ENCODE measurements at places on chromosomes 4 and X.

- no peak for DNase-seq
Observed at GRCh38 chr4:182560358-182560757, 317.2 kb downstream of the TENM3 start.

- no peak for DNase-seq
Observed at GRCh38 chr4:151152028-151152427, 52.6 kb downstream of the RPS3A start.

- no peak for DNase-seq
Observed at GRCh38 chr4:93469560-93469959, 359.0 kb upstream of the ATOH1 start.

DNA sequence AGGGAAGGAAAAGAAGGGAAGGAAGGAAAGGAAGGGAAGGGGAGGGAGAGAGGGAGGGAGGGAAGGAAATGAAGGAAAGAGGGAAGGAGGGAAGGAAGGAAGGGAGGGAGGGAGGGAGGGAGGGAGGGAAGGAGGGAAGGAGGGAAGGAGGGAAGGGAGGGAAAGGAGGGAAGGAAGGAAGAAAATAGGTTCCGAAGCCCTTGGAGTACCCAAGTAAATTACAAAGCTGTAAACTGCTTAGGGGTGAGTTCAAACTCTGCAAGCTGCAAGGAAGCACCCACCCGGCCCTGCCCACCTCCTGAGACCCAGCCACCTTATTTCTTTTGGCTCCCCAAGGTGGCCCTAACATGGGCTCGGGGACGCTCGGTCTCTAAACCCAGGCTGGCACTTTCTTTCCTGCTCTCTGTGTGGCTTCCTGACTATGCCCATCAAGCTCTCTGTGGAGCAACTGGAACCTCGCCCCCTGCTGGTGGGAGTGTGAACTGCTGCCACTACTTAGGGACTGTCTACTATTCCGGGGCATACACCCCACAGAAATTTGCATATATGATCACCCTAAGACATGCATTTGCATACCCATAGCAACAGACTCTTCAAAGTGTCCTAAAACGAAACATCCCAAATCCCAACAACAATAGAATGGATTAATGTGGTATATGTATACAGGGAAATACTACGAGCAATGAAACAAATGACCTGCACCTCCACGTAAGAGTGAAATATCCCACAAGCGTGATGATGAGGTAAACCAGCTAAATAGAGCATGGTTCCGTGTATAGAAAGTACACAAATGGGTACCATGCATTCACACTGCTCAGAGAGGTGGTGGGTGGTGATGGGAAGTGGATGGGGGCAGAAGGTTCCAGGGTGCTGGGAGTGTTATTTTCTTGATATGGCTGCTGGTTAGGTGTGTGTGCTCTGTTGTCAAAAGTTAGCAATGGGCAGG lies 151.7 kb upstream of the TBL1X start:
- DNase-seq: peak; percentile 72

- no peak for DNase-seq
Observed at GRCh38 chr4:79759793-79760192, 313.2 kb downstream of the ANTXR2 start.

DNA sequence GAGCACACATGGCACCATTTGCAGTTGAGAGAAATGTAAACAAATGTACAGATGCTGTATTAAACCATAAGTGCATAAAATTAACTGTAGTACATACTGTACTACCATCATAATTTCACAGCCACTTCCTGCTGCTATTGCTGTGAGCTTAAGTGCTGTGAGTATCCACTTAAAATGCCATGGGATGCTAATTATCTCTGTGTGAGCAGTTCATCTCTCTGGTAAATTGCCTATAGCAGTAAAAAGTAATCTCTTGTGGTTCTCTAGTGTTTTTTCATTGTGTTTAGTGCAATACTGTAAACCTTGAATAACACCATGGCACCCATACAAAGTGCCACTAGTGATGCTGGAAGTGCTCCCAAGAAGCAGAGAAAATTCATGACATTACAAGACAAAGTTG lies 9.9 kb upstream of the SCOC start:
- no peak for DNase-seq

GRCh38 chrX:123186801-123187200 lies 2.7 kb downstream of the GRIA3 start:
- DNase-seq: no peak

- no peak for DNase-seq
Observed at GRCh38 chr4:17272154-17272553, 239.7 kb downstream of the QDPR start.

DNA sequence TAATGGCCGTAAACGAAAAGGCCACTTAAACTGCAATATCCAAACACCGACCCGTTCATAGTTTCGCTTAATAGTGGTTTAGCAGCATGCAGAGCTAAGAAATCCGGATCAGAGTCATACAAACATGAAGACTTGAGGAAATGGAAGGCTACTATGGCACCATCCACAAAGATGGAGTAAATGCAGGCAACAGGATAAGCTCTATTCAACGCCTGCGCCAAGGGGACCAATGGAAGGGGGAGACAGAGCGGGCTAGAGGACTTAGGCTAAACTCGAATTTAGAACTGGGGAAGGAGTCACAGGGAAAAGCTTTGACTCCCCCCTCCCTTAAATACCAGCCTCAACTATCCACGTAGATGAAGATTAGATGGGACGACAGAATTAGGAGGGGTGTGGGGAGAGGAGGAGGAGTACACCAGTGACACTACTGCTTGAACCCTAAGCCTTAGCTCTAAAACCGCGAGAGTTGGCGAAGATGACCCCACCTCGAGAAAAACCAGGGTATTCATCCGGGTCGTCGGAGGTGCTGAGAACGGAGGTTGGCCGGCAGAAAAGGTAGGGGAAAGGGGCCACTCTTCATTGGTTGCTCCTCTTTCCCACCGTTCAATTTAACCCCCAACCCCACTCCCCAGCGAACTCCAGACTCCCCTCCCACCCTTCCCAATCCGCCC lies 3.5 kb downstream of the HUWE1 start:
- DNase-seq: peak; percentile 33

DNA sequence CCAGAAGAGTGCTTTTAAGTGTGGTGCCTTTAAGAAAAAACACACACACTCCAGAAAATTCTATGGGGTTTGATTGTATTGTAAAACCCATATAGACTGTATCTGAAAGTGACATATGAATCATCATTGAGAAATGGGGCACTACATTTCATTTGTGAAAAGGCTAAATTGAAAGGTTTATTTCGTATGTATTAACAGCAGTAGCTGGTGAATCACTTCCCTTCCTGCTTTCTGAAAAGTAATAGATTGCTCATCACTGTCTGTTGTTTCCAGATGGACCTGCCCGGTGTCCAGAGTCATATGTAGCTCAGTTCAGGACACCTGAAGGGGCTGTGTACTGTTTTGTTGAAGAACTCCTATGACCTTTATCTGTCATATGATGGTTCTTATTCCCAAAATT lies 28.1 kb upstream of the HPRT1 start:
- DNase-seq: no peak

- DNase-seq: no peak
Observed at GRCh38 chr4:177239878-177240277, 69.8 kb upstream of the NEIL3 start.

- DNase-seq: no peak
Observed at GRCh38 chrX:129976441-129976840, 6.0 kb upstream of the BCORL1 start.

DNA sequence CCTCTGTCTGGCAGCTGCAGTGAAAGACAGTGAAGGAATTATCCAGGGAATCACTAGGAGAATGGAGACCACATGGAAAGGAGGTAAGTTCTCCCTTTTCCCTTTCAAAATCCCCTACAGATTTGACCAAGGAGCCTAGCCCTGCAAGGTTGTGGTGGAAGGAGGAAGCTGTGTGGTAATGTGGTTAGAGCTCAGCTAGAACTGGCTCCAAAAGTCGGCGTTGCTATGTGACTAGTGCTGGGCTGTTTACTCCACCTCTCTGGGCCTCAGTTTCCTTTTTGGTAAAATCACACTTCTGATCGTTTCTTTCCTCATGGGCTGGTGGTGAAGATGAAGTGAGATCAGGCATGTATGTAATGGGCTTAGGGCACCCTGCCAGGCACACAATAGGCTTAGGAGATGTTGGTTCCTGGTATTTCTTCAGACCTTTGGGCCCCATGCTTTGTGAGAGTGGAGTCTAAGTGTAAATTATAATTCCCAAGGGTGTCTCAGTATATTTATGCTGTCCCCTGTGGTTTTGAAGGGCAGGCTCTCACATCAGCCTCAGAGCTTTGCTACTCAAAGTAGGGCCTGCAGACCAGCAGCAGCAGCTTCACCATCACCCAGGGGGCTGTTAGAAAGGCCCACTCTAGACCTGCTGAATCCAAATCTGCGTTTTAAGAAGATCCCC lies 183.7 kb upstream of the BCOR start:
- DNase-seq: peak; percentile 39

DNA sequence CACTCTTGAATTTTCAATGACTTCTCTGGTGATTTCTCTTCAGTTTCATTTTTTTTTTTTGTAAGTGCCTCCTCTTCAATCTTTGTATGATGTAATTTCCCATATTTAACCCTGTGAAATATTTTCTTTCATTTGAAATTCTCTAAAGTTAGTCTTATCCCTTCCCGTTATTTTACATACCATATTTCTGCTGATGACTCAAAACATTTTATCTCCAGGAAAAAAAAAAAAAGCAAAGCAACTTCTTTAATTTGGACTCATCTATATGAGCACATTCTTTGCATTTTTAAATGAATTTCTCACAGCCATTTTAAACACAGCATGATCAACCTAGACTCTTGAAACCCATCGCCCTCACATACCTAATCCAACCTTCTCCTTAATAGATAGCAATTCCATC lies 1831.4 kb downstream of the ARAP2 start:
- no peak for DNase-seq

DNA sequence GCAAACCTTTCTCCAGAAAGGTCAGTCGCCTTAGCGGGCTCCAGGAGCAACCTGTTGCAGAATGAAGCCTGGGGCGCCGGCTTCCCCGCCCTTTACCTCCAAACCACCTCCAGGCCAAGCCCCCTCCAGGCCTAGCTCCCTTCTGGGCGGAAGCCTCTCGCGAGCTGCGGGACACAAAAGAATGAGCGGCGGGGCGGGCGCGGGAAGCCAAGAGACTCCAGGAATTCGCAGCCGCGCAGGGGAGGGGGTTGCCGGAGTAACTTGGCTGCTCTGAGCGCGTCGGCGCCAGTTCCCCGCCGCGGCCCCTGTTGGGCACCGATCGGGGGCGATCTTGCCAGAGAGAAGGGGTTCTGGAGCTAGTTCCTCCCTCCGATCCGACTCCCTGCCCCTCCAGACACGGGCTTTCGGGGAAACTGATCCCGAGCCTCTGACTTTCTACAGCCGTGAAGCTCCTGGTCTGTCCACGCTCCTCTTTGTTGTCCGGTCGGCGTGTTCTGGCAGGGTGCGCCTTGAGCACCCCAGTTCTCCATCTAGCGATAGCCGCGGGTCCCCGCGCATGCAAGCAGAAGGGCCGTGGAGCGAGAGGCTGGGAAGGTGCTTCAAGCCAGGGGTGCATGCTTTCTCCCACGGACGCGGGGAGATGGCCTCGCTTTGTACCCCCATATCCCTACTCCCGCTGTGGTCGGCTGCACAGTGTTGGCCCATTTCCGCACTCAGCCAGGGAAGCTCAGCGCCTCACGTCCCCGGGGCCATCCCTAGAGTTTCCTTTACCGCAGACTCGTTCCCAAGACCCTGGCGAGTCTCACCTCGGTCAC lies 1.2 kb downstream of the PROM1 start:
- no peak for DNase-seq

DNA sequence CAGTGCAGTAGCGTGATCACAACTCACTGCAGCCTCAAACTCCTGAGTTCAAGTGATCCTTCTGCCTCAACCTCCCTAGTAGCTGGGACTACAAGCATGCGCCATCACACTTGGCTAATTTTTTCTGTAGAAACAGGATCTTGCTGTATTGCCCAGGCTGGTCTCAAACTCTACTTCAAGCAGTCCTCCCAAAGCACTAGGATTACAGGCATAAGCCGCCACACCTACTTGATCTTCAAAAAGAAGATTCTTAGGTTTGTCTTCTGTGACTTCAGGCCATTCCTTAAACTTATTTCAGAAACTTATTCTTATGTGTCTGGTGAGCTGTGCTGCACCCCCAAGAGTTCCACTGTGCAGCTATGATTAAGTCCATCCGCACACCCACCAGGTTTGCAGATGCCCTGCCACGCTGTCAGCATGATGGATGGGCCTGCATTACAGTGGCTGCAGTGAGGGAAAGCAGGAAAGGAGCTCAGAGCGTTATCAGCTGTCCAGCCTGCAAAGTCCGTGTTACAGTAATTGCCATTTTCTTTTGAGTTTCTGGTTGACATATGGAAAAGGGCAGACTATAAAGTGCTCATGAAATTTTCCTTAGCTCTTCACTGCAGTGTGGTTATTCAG lies 146.6 kb downstream of the AASDH start:
- DNase-seq: no peak

GRCh38 chr4:111064342-111064993 lies 441.6 kb upstream of the PITX2 start:
- no peak for DNase-seq

DNA sequence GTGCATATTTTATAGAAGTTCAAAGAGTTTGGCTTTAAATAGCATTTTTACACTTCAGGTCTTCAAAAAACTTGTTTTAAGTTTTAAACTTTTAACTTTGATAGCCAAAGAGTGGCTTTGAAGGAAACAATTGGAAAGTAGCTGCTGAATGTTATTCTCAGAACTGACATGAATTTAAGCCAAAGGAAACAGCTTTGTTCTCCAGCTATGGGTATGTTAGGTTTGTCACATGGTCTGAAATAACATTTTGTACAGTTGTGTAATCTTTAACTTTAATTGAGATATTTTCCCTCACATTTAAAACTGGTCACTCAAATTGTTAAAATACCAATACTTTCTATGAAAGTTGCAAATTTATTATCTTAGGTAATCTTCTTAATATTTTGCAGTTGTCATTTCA lies 564.7 kb downstream of the IL15 start:
- no peak for DNase-seq

GRCh38 chr4:65370709-65371108 lies 299.6 kb downstream of the EPHA5 start:
- DNase-seq: no peak

- DNase-seq: no peak
Observed at GRCh38 chrX:133979641-133980230, 5.7 kb downstream of the GPC3 start.

GRCh38 chr4:147498031-147498660 lies 17.2 kb downstream of the EDNRA start:
- DNase-seq: no peak

DNA sequence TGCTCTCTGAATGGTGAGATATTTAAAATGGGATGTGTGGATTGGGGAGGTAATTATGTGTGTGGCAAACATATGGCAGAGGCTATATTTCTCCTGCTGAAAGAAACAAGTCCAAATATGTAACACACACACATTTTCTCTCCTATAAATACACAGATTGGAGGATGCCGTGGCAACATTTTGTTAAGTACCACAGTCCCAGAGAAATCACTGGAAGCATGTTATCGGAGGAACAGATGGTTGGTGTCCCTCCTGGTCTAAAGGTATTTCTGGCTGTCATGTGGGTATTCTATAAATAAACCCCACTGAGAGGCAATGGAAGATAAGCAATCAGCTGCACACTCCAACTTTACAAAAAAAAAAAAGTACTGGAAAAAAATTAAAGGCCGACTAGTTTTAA lies 528.3 kb upstream of the BOD1L1 start:
- DNase-seq: no peak
